Endodermal cell (in vitro differentiated cells): ENCODE measurements at places on chromosomes 3 and 15.

DNA sequence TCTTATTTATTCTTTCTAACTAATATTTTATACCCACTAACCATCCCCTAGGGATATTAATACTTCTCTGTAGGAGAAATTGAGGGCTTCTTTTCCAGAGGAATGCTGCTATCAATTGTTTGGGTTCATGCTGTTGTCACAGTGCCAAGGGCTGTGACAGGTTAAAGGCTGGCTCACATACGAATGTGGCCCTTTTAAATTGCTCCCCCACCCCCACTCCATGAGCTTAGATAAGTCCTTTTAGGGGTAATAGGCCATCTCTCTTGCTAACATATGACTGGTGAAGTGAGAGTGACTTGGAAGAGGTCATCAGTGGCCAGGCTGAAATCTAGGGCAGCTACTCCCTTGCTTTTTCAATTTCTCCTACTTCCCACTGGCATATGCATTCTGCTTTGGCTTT lies 121.9 kb upstream of the DPH6 start:
- DNase-seq: no peak

DNA sequence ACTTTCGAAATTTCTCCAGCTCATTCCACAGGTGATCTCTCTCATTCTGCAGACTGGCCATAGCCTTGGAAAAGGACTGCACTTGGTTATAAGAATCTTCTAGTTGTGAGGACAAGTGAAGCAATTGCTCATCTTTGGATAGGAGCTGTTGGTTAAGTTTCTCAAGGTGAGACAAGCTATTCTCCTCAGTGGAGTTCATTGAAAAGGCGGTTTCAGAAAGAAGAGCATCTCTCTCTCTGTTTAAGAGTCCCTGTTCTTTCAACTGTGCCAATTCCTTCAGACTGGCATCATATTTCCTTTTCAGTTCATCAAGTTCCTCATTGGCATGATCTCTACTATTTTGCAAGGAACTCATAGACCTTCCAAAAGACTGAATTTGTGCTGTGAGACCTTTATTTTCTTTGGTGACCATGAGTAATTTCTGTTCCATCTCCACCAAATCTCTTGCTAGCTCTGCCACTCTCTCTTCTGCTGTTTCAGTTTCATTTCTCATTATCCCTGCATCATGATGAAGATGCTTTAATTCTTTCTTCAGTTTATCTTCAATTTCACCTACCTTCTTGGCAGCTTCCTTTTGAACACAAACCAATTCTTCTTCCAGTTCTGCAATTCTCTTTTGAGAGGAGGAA lies 30.2 kb upstream of the HCLS1 start:
- no peak for DNase-seq

- peak; percentile 82 for DNase-seq
Observed at GRCh38 chr15:68730471-68730919, 90.2 kb downstream of the ANP32A start.

DNA sequence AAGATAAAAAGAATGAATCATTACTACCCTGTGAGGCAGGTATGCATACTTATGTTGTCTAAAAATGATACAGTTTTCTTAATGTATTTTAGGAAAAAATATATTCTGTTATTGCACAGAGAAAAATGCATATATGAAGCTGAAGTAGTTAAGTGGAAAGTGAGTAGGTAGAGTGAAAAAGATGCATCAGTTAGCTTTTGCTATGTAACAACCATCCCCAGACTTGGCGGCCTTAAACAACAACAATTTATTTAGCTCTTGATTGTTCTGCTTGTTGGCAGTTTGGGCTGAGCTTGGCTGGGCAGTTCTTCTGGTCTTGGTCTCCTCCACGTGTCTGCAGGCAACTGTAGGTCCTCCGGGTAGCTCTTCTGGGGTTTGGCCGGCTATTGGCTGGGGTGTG lies 45.7 kb downstream of the SLC6A6 start:
- no peak for DNase-seq

- no peak for DNase-seq
Observed at GRCh38 chr3:172647823-172648222, 63.0 kb downstream of the NCEH1 start.

- DNase-seq: no peak
Observed at GRCh38 chr15:68635141-68635540, 56.3 kb downstream of the CORO2B start.

GRCh38 chr3:58627570-58627885 lies 39.0 kb downstream of the FAM3D start:
- DNase-seq: no peak

DNA sequence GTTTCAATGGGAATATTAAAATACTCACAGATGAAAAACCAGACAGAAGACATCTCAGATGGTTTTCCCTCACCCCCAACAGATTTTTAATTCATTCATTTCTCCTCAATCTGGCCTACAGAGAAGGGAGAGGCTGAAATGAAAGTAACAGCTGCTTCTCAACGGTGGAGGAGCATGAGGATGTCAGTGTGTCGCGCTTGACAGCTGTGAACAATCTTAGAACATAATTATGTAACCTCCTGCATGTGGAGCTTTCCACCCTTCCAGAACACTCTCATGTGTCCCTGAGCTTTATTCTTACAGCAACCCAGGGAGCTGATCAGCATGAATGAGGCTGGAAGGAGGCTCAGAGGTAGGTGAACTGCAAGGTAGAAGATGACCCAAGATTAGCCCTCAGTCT lies 52.7 kb downstream of the MB21D2 start:
- DNase-seq: no peak

- DNase-seq: no peak
Observed at GRCh38 chr3:116980099-116980498, 270.5 kb downstream of the TUSC7 start.

- no peak for DNase-seq
Observed at GRCh38 chr3:69743975-69744906, 5.0 kb downstream of the MITF start.

DNA sequence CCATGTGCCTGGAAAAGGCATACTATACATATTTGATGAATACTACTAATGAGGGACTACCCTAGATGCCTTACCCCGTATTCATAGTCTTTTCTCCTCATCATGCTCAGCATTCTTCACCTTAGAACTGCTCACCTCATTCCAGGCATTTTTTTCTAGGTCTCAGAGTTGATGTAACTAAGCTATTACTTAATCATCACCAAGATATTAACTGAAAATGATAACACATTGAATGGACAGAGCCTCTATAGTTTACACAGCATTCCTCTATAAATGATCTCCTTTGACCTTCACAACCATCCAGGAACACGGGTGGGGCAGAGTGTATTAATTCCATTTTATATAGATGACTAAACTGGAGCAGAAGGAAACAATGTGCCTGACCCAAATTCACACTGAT lies 174.1 kb upstream of the DPH6 start:
- DNase-seq: no peak

GRCh38 chr3:156341831-156342416 lies 213.0 kb downstream of the SSR3 start:
- DNase-seq: no peak

- DNase-seq: no peak
Observed at GRCh38 chr15:50830477-50831354, 65.2 kb upstream of the SPPL2A start.

- no peak for DNase-seq
Observed at GRCh38 chr3:196047391-196048030, 34.4 kb downstream of the TFRC start.

DNA sequence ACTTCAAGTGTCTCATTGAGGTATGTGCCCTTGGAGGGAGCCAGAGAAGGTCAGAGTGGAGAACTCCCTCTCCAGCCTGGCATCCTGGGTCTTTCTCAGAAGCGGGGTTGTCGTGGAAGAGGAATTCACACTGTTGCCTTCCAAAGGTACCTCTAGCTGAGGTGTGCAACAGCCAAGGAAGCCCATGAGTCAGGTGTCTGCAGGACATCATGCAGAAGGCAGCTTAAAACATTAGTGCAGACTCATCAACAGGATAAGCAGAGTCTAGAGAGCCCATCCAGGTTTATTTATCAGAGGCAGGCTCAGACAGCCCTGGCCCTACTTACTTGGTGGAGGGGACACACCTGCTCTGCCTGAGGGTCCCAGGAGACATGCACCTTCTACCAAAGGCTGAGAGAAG lies 95.6 kb upstream of the TPM1 start:
- DNase-seq: no peak

- DNase-seq: no peak
Observed at GRCh38 chr3:81936817-81937216, 175.4 kb upstream of the GBE1 start.

DNA sequence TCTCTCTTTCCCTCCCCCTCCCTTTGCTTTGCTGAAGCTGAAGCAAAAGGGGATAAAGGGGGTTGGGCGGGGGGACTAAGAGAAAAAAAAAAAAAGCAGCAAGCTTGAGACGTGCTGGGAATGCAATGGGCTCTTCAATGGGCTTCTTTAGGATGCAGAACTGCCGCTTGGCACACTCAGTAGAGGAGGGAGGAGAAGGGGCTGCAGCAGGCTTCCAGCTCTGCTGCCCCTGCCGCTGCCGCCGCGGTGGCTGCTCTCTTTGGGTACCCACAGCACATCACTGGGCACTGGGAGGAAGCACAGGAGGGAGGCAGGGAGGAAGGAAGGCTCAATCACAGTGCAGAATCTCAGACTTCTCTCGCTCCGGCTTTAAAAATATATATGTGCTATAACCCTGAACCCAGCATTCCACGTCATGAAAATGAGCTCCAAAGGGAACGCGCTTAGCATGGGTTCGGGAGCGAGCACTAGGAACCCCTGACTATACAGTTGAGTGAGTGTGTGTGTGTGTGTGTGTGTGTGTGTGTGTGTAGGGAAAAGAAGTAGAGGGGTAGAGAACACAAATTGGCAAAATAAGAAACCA lies 3.5 kb downstream of the SLITRK3 start:
- DNase-seq: peak; percentile 82

- DNase-seq: peak; percentile 92
Observed at GRCh38 chr15:30991255-30992235, at the start of gene MTMR10. MTMR10 (minus strand) TSS chr15:30991628; CDS start chr15:30991506, 122 bp downstream.

DNA sequence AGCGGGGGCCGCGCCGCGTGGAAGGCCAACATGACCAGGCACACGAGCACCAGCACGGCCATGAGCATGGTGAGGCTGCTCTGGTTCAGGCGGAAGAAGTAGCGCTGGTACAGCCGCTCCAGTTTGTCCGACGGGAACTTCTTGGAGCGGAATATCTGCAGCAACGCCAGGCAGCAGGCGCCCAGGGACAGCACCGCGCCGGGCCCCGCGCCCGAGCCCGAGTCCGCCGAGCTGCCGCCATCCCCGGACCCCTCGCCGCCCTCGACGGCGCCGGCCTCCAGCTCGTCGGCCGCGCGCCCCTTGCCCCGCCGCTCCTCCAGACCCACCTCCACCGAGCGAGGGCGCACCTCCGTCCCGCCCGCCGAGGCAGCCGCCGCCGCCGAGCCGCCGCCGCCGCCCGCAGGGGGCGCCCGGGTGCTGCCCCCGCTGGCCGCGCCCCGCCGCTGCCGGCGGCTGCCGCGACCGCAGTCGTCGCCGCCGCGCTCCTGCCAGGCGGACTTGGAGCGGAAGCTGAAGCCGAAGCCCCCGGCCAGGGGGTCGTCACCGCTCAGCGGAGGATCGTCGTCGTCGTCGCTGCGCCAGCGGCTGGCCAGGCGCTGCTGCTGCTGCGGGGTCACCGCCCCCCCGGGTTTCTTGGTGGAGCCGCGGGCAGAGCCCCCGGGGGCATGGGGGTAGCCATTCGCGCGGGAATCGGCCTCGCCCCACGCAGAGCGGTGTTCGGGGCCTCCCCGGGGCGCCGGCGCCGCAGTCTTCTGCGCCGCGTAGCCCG lies 957 bp downstream of the ADCY5 start:
- peak; percentile 90 for DNase-seq

- DNase-seq: no peak
Observed at GRCh38 chr15:51799282-51800252, 29.9 kb upstream of the TMOD3 start.

DNA sequence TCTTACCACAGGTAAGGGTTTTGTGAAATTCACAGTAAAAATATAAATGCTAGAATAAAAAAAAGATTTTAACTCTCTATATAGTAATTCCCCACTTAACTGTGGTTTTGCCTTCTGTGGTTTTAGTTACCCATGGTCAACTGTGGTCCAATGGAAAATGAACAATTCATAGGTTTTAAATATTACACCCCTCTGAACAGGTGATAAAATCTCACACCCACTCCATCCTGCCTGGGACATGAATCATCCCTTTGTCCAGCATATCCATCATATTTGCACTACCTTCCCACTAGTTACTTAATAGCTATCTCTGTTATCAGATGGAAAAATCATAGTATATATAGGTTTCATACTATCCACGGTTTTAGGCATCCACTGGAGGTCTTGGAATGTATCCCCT lies 49.2 kb downstream of the HDGFL3 start:
- no peak for DNase-seq

DNA sequence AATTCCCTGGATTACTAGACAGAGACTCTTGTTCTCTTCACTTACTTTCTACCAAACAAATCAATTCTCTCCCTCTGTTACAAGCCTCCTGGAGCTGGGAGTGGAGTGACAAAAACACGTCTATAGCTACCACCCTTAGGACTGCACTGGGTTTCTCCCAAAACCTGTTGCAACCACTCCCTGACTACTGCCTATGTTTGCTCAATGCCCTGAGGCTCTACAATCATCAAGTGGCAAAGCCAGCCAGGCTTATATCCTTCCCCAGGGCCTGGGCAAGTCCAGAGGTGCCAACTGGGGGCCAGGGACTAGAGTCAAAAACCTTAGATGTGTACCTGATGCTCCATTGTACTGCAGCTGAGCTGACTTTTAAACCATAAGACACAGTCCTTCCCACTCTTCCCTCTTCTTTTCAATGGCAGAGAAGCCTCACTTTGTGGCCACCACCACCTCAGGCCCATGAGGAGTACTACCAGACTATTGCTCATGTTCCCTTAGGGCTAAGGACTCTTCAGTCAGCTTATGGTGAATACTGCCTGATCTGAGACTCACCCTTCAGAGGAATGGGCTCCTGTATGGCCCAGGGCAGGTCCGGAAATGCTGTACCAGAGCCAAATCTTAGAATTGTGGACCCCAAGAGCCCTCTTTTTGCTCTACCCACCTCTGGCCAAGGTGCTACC lies 125.4 kb upstream of the PLCL2 start:
- no peak for DNase-seq

DNA sequence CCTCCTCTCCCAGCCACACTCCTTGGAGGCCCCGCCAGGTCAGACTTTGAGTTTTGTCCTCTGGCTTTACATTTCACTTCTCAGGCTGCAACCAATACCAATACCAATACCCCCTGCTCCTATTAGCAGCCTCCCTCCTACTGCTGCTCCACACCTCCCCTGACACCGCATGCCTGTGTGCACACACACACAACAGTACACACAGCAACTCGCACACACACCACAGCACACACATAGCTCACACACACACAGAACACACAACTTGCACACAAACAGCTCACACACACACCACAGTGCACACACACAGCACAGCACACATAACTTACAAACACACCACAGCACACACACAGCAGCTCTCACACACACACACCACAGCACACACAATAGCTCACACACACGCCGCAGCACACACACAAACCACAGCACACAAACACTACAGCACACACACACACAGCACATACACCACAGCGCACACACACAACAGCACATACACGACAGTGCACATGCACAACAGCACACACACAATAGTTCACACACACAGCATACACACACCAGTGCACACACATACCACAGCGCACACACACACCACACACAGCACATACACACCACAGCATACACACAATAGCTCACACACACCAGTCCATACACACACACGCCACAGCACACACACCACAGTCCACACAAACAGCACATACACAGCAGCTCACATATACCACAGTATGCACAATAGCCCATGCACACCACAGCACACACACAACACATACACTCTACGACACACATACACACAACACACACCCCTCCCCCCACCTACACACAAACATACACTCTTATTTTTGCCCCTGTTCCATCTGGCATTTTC lies 204.7 kb downstream of the UACA start:
- DNase-seq: peak; percentile 42

GRCh38 chr15:98801234-98801561 lies 152.9 kb downstream of the IGF1R start:
- peak; percentile 79 for DNase-seq
